Metanephros (tissue), 2 donors: ENCODE measurements at places on chromosomes 4 and X. TPM values are rescaled to one million over a fixed set of nuclear protein-coding genes. Genes with fewer than 3 reads are reported as not detected.

Gene HSFX4
- not detected for total RNA-seq

Gene VSIG4
- 14.5 TPM for total RNA-seq

Gene IL3RA
- 6.2 TPM for total RNA-seq

Gene ADGRA3
- total RNA-seq = 62.5 TPM

Gene AWAT2
- not detected for total RNA-seq

Gene IGFBP7
- total RNA-seq = 675 TPM

Gene VCX3A
- total RNA-seq = not detected

Gene NPY5R
- total RNA-seq = 1.6 TPM

Gene DCAF12L2
- total RNA-seq = 4.0 TPM

Gene GAGE2A
- not detected for total RNA-seq

Gene SATL1
- total RNA-seq = 0.35 TPM

Gene NELFA
- total RNA-seq = 39.2 TPM

Gene NWD2
- 0.06 TPM for total RNA-seq

Gene HS6ST2
- total RNA-seq = 29.4 TPM

Gene GALNT7
- total RNA-seq = 27.5 TPM

Gene CT45A2
- not detected for total RNA-seq

Gene AGTR2
- total RNA-seq = 93.5 TPM

Gene VCX3B
- total RNA-seq = not detected
